Type B pancreatic cell (in vitro differentiated cells): ENCODE measurements at places on chromosomes 5 and 9. TPM values are rescaled to one million over a fixed set of nuclear protein-coding genes. Genes with fewer than 3 reads are reported as not detected.

PAPPA gene
- 1.2 and 11.0 TPM in 2 replicates for total RNA-seq

CDO1 gene
- 4.4 and 27.9 TPM in 2 replicates for total RNA-seq

NRG2 gene
- 0.24 and 1.4 TPM in 2 replicates for total RNA-seq

CCL28 gene
- 2.0 TPM in 1 of 2 replicates, not detected in the other for total RNA-seq

RNF208 gene
- 12.1 and 15.7 TPM in 2 replicates for total RNA-seq

ATP10B gene
- 4.0 and 4.6 TPM in 2 replicates for total RNA-seq

MEGF9 gene
- 14.7 and 17.4 TPM in 2 replicates for total RNA-seq

PRRC1 gene
- total RNA-seq = 75.1 and 102 TPM in 2 replicates

EIF4E1B gene
- not detected in 2 replicates for total RNA-seq
